ENCODE measurements at places on chromosomes 1 and 21.

GRCh38 chr1:212457740-212458338, 25.1 kb downstream of the NENF start:
- no peak for DNase-seq

- DNase-seq, result no peak
Measured at GRCh38 chr21:37767984-37768383, 148.3 kb downstream of the KCNJ6 start.

DNA sequence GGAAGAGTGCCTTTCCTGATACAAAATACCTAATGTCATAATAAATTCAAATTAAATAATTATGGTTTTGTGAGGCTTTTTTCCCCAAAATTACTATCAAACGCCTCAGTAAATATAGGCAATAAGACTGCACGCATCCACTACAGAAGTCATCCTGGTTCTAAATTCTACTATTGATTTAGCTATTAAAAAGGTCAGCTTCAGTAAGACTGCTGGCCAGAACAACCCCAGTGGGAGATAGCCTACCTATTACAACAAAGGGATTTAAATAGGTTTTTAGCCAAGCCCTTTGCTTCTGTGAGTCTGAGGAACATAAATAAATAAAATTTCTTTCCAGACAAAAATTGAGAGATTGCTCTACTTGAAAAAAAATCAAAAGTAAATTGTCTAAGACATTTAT, 132.1 kb downstream of the PLPPR4 start:
- DNase-seq, result no peak

GRCh38 chr1:183896466-183897048, 91.6 kb downstream of the RGL1 start:
- no peak for DNase-seq

All from smooth muscle cell of the brain vasculature (primary cell).